ENCODE measurements at places on chromosomes 12 and 14.

DNA sequence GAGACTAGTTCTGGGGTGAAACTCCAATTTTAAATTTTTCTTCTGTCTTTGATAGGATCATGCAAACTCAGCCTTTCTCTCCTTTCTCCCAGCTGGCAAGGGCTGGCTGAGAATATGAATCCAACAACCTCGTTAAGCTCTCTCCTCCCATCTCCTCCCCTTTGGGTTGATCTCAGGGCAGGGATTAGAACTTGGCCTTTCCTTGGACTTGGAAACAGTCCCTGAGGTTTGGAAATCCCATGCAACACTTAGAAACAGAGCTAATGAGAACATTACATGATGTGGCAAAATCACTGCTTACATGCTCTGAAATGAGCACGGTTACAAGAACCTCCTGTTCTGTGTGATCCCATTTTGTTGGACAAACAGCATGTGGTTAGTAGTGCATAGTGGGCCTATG lies 31.6 kb downstream of the ACACB start:
- no peak for DNase-seq

- DNase-seq: no peak
Measured at GRCh38 chr12:66196806-66197205, 7.8 kb downstream of the IRAK3 start.

GRCh38 chr14:34851395-34851794 lies 23.8 kb downstream of the BAZ1A start:
- no peak for DNase-seq

GRCh38 chr12:94150240-94151121 lies 2.1 kb downstream of the PLXNC1 start:
- peak; percentile 62 for DNase-seq

DNA sequence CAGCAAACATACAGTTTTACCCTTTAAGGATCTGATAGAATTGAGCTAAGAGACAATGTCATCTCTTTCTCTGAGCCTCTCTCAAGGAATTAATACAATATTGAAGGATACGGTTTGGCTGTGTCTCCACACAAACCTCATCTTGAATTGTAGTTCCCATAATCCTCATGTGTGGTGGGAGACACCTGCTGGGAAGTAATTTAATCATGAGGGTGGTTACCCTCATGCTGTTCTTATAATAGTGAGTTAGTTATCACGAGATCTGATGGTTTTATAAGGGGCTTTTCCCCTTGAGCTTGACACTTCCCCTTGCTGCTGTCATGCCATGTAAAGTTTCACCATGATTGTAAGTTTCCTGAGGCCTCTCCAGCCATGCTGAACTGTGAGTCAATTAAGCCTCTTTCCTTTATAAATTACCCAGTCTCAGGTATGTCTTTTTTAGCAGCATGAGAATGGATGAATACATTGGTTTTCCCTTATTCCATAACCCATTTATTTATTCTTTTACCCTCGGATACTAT lies 47.6 kb downstream of the TMEM30B start:
- no peak for DNase-seq

- no peak for DNase-seq
Measured at GRCh38 chr14:50037852-50038251, 78.5 kb downstream of the VCPKMT start.

DNA sequence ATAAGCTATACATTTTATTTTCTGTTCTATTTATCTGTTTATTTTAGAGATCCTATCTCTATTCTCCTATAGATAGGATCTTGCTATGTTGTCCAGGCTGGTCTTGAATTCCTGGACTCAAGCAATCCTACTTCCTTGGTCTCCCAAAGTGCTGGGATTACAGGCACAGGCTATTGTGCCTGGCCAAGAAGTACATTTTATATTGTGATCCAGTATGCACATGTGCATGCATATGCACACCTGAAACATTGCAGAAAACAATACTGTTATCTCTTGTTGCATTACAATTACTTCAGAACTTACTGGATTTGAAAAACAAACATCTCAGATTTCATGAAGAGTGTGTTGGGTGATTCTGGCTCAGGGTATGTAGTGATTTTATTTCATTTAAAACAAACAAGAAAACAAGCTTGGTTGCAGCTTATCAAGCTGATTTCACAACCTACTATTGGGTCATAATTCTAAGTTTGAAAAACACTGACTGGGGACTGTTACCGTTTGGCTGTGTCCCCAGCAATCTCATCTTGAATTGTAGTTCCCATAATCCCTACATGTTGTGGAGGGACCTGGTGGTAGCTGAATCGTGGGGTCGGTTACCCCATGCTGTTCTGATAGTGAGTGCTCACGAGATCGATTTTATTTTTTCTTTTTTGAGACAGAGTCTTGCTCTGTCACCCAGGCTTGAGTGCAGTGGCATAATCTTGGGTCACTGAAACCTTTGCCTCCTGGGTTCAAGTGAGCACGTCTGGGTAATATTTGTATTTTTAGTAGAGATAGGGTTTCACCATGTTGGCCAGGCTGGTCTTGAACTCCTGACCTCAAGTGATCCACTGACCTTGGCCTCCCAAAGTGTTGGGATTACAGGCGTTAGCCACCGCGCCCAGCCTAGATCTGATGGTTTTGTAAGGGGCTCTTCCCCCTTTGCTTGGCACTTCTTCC lies 31.3 kb downstream of the ERC1 start:
- no peak for DNase-seq

DNA sequence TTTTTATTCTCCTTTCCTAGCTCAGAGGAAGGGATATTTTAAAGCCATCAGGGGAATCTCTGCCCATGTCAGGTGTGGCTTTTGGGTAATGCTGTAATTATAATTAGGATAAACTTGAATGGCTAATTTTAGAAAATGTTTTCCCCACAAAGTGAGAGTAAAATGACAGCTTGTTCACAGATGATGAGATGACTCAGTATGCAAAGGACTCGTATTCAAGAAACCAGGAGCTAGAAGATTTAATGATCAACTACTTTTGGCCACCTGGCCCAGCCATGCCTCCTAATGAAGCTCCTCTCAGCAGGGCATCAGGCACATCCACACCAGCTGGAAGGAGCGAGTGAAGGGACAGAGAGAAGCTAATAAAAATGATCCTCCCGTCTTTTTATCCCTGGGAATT lies 29.0 kb upstream of the PLEKHG7 start:
- no peak for DNase-seq

DNA sequence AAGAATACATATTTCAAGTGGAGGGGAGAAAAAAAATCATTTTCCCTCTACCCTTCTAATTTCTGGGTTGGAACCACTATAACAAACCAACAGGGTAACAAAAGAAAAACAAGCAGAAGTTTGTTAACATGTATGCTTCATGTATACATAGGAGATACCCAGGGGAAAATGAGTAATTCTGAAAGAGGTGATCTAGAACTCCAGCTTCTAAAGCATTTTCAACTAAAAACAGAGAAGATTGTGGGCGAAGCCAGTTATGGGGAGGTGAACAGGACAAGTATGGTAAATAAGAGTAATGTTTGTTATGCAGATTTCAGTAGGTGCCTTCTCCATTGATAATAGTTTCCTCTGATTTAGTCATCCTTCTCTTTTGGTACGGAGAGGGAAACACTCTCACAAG lies 16.7 kb downstream of the FNTB start:
- no peak for DNase-seq

GRCh38 chr12:116697305-116697704 lies 40.6 kb downstream of the SPRING1 start:
- DNase-seq: peak; percentile 60

GRCh38 chr14:24960816-24961215 lies 89.1 kb downstream of the STXBP6 start:
- no peak for DNase-seq

- DNase-seq: no peak
Measured at GRCh38 chr12:14273913-14274311, 91.6 kb upstream of the ATF7IP start.

GRCh38 chr14:67951529-67952135 lies 132.1 kb downstream of the RAD51B start:
- no peak for DNase-seq

- no peak for DNase-seq
Measured at GRCh38 chr14:57266065-57266464, 2.6 kb downstream of the EXOC5 start.

GRCh38 chr12:59040656-59041055 lies 120.4 kb upstream of the LRIG3 start:
- peak; percentile 29 for DNase-seq

DNA sequence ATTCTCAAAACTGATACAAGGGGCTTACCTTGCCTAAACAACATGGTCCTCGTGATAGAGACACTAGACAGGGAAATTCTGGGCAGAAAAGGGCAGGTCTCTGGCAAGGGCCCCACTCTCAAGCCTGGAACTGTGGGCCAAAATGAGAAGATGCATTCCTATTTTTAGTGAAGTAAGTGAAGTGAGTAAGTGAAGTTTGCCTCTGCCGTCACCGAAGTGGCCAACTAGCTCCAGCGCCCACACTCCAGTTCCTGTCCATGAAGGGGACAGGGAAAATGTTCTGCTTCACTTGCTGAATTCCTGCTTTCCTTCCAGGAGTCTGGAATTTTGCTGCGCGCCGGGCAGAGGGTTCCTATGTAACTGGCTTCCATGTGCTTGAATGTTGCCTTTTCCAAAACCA lies 1035.6 kb upstream of the TMEM132C start:
- DNase-seq: no peak

DNA sequence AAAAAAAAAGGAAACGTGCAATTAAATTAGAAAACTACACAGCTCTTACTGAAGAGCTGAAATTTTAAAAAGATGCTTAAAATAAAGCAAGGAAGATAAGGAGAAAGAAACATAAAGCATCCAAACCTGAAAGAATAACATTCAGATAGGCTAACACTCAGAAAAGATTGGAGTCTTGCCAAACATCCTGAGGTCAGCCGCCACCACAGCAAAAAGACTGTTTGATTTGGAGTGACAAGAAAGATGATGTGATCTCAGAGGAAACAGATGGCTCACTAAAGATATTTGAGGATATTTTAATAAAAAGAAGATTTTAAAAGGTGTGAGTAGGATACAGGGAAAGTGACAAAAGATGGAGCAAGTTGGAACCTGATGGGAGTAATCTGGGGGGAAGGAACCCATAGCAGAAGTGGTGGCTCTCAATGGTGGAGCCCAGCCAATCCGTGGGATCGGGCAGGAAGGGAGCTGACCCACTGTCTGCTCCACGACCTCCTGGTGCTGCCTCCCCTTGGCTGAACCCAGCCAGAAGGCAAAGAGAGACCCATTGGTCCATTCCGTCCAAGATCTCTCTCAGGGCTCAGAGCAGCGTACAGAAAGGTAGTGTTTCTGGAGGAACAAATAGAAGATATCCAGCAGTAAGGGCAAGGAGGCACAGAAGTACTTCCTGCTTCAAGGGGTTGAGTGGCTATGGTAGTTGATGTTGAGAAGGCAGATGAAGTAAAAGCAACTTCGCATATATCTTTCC lies 469.6 kb downstream of the RGS6 start:
- no peak for DNase-seq

DNA sequence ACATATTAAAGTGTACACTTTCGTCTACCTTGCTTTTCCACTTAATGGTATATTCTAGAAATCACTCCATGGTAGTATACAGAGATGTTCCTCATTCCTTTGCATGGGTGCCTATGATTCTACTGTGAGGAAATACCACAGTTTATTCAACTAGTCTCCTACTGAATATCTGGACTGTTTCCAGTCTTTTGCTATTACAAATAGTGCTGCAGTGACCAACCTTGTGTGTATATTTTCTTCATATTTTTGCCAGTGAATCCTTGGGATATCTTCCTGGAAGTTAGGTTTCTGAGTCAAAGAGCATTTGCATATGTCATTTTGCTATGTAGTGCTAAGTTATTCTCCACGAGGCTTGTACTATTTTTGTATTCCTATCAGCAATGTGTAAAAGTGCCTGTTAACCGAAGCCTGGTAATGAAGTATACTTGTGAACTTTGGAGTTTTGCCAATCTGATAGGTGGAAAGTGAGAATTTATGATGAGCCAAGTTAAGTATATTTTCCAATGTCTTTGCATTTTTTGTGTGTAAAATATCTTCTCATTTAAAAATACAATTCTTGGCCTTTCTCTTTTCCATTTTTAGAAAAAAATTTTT lies 31.3 kb upstream of the TMEM263 start:
- no peak for DNase-seq

DNA sequence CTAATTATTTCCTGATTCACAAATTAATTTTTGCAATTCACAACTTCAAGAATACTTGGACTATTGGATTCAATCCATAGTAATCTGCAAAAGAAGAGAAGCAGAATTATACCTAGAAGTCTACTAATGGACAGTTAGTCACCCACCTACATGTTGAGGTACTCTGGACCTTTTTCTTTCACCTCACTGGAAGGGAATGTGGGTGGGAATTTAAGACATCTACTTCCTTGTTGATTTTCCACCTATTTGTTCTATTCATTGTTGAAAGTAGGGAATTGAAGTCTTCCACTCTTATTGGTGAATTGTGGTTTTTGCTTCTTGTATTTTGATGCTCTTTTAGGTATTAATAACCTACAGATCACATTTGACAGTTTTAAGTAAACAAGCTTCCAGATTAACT lies 11.0 kb downstream of the RESF1 start:
- DNase-seq: no peak

- no peak for DNase-seq
Measured at GRCh38 chr12:15679151-15679550, 110.0 kb downstream of the EPS8 start.

DNA sequence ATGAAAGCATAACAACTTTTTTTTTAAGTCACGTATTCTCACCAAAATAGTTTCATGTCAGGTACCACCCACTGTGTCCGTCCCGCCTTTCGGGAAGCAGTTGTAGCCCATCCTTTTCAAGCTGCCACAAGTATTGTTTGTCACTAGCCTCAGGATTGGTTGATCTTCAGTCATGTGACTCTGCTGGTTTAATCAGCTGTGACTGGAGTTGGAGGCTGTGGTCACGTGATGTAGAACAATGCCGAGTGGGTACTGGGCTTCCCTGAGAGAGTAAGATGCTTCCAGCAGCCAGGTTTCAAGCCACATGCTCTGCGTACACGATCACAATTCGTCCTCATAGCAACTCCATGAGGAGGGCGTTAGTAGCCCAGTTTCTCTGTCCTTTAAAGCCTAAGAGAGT lies 83.0 kb upstream of the WSCD2 start:
- no peak for DNase-seq

GRCh38 chr14:71324767-71325272 lies 417.6 kb downstream of the PCNX1 start:
- no peak for DNase-seq

DNA sequence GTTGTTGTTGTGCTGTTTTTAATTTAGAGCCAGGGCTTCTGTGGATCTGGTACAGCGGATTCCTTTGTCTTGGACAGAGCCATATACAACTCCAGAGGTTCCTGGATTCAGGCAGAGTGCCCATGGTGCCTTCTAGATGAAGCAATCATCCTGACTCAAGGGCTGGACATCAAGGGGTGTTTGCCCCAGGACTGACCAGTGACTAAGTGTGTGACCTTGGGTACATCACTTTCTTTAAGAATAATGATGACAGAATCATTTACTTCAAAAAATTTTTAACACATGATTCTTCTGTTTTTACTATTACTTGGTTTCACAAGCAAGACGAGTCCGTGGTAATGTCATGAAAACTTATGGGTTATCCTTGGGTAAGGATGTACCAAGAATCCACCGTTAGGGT lies 397.3 kb downstream of the ZFP36L1 start:
- no peak for DNase-seq

- no peak for DNase-seq
Measured at GRCh38 chr12:19577281-19577530, 137.9 kb downstream of the AEBP2 start.

Measured in COR-L47 (cell line).